ENCODE measurements at places on chromosomes 3 and 15. TPM values are rescaled to one million over a fixed set of nuclear protein-coding genes. Genes with fewer than 3 reads are reported as not detected.

The CFAP100 gene
- not detected for total RNA-seq

GRCh38 chr15:28911310-28911931 is 25.6 kb downstream of the APBA2 start:
- no peak for DNase-seq

DNA sequence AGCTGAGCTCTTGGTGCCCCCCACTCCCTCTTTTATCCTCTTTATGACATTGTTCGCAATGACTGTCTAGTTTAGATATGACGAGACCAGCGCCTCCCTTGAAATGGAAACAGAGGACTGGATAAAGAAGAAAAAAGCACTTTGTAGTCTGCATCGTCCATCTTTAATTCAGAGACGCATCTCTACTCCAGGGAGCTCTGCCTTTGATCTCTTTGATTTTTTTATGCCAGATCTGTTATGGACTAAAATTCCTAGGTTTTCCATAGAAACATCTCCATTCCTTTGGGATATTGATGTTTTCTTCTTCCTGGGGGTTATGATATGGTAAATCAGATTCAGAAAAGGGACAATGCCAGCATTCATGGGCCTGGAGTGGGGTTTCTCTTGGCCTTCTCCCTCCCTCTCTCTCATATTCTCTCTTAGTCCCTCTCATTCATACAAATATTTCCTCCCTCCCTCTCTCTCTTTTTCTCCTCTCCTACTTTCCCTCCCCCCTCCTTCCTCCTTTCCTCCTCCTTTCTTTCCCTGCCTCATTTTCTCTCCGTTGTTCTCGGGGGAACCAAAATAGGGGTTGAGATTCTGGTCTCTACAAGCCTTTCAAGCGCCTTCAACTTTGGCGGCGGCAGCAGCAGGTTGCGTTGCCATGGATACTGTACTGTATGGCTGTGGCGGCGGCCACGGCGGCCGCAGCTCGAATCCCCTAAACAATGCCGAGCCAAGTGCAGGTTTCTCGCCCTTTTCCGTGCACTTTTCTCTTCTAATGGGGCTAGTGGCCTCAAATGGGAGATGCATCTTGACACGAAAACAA is 45.5 kb downstream of the ZIC4 start:
- no peak for DNase-seq

DNA sequence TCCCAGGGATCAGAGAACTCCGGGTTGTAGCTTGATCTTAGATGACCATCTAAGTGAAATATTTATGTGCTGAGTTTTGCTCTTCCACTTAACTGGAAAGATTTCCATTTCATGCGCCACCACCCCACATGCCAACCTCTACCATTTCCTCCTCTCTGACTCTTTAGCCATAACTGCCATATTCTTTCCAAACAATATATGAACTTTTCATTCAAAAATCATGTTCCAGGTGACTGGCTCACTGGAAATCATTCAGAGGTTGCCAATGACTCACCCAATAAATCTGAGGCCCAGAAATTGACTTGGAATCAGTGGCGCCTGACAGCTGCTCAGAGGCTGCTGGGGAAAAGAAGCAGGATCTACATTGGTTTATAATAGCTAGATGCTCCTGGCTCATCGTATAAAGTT is 31.6 kb upstream of the FAM174B start:
- DNase-seq: peak; percentile 34

- DNase-seq: no peak
Measured at GRCh38 chr3:139523718-139524117, 15.8 kb downstream of the RBP1 start.

- DNase-seq: no peak
Measured at GRCh38 chr15:37100966-37101215, 542 bp upstream of the MEIS2 start.

DNA sequence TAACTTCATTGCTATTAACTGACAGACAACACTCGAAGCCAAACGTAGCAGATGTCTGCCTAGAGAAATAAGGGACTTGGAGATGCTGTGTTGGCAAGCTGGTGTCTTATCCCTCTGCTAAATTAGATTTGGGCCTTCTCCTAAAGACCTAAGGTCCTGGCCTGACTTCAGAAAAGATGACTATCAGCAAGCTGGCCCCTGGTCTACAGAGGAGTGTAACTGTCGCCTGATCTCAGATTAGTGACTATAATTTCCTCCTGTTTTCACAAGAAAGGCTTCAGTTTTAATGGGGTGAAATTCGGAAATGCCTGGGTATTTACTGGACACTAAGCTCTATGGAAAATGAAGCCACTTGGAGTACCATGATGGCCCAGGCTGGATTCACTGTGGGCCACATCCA is 53.1 kb upstream of the SLC7A14 start:
- no peak for DNase-seq

DNA sequence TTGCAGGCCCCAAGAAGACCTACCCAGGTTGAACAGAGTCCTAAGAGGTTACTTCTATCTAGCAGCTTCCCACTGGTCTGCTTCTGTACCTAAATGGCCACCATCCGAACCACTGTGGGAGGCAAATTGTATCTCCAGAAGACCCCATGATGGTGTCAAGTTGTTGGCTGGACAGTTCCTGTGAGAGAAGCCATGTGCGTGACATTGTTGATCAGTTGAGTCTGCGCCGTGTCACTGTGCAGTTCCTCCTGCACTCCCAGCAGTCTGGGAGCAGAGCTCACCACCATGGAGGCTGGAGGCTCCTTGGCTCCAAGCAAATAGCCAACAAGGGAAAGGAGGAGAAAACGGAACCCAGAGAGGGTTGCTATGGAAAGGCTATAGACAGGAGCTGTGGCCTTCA is 7.5 kb upstream of the CYP1A1 start:
- DNase-seq: no peak

DNA sequence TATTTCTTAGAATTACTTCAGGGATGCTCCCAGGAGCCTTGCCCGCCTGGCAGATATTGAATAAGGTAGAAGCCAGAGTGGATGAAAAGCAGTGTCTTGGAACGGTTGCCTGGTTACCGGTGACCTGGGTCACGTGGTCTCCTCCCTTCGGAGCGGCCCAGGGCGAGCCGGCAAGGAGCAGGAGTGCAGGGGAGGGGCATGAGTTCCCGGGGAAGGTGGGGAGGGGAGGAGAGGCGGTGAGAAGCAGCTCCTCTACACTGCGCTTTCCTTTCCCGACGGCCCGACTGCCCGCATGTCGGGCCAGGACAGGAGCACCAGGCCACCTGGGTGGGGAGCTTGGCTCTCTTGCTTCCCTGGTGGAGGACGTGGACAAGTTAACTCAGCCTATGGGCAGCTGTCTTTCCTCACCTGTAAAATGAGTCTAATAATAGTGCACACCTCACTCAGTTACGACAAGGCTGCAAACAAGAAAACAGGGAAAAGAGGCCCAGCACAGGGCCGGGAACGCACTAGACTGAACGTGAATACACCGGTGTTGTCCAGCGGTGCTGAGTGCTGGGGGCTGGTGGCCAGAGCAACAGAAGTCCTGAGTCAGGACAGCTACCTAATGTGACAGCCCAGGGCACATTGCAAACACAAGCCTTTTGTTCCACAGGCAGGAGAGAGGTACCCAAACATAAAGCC is 198.3 kb downstream of the ADAMTS9 start:
- DNase-seq: peak; percentile 48

GRCh38 chr15:29871401-29871800 is 49.1 kb upstream of the TJP1 start:
- no peak for DNase-seq

GRCh38 chr3:122305818-122306621 is 19.0 kb upstream of the CSTA start:
- no peak for DNase-seq

GRCh38 chr3:64488939-64489338 is 198.9 kb downstream of the ADAMTS9 start:
- DNase-seq: no peak

GRCh38 chr3:112504123-112504522 is 4.9 kb upstream of the BTLA start:
- DNase-seq: no peak

DNA sequence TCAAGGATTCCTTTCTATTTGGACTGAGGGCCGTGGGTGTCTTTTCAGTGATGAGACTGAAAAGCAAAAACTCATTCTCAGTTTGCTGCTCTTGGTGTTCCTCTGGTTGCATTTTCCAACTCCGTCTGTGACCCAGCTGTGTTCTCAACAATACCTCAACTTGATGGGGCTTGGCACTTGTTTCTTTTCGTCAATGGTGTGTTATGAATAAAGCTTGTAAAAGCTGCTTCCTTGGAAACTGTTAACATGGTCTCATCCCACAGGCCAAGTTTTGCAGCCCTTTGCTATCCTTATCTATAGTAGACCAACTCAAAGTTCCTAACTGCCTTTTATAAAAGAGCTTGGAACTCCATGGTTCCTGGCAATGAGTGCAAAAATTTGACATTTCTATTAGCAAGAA is 142.5 kb upstream of the UBE2E1 start:
- DNase-seq: no peak

DNA sequence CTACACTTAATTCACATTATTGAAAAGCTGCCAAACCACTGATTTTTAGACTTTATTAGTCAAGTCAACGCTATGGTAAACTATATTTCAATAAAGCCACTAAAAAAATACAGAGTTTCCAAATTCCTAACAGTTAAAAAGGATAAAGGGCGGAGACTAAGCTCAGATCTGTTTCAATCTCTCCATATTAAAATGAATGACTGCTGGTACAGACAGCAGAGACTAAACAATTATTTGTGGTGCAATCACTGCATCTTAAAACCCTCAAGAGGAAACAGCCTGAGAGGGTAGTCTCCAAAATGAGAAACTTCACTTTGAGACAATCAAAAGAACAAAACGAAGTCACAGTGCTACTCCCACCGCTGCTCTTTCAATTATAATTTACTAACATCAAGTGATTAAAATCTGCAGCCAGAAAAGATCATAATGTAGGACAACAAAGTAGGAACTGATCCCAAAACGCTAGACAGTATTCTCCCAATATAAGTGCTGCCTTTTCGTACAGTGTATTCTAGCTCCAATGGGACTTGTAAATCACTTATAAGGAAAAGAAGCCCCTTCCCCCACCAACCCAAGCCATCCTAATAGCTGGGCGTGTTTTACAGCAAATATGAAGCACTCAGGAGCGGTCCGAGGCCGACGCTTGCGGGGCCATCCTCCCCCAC is 1.2 kb downstream of the UBP1 start:
- DNase-seq: no peak

The HEXA gene
- 136 TPM for total RNA-seq

The CHAC1 gene
- 86.3 TPM for total RNA-seq

DNA sequence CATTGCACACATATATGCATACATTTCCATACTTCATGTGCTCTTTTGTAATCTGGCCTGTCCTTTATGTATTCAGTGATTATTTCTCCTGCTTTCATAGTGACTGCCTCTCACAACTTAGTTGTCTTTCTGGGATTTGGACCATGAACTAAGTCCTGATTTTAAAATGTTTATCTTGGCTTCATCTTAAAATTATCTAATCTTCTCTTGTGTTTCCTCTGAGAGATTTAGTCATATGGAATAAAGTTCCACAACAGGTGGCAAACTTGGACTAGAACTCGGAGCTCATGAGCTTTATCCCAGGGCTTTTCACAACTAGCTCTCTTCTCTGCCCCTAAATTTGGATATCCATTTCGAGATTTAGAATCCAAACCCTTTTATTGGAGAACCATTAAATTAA is 44.3 kb downstream of the U2SURP start:
- no peak for DNase-seq

DNA sequence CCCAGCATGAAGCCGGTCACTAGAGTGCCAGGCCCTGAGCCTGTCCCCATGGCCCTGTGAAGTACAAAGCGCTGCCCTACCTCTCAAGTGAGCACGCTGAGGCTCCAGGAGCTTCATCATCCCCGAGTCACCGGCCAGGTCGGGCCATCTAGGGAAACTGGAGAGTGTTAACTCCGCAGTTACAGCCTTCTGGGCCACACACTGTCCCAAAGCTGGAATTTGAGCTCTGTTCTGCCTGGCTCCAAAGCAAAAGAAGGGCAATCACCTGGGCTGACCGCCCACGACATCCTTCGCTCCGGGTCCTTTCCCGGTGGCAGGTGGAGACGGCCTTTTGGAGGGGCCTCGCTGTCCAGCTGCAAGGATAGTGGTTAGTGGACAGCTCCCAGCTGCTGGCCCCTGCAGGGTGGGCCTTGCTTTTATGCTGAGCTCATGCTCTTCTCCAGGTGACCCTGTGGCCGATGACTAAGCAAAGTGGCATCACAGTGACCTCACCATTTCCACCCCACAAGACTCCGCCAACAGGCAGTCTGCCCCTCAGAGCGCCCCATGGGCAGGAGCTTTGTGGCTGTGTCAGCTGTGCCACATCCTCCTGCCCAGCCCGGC is 3.5 kb upstream of the MUC4 start:
- peak; percentile 58 for DNase-seq

GRCh38 chr3:39935261-39935660 is 125.9 kb downstream of the MYRIP start:
- DNase-seq: no peak

DNA sequence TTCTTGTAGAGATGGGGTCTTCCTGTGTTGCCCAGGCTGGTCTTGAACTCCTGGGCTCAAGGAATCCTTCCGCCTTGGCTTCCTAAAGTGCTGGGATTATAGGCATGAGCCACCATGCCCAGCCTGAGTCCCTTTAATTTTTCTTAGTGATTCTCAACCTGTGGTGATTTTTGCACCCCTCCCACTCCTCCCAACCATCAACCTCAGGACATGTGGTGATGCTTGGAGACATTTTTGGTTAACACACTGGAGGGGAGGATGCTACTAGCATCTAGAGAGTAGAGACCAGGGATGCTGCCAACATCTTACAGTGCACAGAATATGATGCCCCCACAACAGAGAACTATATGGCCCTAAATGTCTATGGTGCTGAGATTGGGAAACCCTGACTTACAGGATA is 83.0 kb upstream of the LMOD3 start:
- DNase-seq: no peak

DNA sequence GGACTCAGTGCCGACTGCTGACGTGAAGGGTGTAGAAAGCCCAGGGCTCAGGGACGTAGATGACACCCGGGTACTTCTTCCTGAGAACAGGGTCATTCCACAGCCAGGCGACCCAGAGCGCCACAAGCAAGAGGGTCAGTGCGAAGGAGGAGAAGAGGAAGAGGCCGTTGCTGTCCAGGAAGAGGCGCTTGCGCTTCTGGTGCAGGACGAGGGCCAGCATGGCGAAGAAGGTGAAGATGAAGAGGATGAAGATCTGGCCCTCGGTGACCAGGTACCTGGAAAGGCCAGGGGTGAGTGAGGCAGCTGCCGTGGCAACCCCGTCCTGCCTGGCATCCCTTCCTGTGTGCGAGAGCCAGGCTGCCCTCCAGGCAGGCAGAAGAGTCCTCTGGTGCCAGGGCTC is 3.0 kb upstream of the CALML4 start:
- DNase-seq: no peak

The MCTP2 gene
- total RNA-seq: 6.3 TPM

- no peak for DNase-seq
Measured at GRCh38 chr3:24657870-24658510, 163.3 kb upstream of the THRB start.

Data from kidney epithelial cell (primary cell).